Stimulated activated CD4-positive, alpha-beta T cell treated with anti-CD3 and anti-CD28 coated beads, Interleukin-1b, Interleukin-23, amount 100 ng/mL, for 4 hours (primary cell): ENCODE measurements at places on chromosomes 11 and 22.

DNA sequence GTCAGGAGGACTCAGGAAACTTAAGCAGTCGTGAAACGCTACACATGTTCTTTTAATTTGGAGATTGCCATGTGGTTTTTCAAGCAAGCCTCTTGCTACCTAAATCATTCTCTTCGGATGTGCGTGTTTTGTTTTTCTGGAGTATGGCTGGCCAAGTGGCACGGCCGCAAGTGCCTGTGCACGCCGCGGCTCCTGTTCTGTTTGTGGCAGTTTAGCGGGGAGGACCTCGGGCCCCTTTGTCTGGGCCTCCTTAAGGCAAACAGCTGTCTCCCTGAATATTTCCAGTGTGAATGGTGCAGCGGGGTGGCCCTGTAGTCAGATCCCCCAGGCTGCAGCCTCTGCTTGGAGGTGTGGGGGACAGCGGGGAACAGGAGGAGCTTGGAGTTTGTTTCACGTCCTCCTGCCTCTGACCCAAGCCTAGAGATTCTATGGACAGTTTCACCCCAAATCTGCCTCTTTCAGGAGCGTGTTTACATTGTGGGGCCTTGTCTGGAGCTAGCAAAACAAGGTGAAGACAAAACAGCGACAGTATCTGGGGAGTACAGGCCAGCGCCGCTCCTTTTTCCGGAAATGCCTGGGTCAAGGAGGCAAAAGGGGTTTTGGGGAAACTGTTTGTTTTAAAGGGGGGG, 1.3 kb downstream of the LRP5 start:
- no peak for DNase-seq

- no peak for DNase-seq
These were observed 6.5 kb upstream of the NUP160 start for GRCh38 chr11:47854667-47855066.

DNA sequence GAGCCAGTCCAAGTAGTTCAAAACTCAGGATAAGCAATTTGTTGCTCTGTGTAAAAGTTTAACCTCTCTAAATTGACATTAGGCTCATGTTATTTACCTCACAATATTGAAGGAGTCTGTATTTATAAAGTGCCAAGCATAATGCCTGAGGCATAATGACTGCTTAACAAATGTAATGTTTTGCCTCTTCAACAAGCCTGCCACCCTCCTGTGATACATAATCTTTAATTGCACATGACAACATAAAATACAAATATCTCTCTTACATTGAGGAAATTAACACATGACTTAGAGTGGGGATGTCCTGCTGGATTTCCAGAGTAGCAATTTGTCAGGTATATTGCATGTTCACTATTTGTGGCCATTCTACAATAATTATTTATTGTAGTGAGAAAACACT, 469.2 kb upstream of the ANO5 start:
- DNase-seq = no peak

DNA sequence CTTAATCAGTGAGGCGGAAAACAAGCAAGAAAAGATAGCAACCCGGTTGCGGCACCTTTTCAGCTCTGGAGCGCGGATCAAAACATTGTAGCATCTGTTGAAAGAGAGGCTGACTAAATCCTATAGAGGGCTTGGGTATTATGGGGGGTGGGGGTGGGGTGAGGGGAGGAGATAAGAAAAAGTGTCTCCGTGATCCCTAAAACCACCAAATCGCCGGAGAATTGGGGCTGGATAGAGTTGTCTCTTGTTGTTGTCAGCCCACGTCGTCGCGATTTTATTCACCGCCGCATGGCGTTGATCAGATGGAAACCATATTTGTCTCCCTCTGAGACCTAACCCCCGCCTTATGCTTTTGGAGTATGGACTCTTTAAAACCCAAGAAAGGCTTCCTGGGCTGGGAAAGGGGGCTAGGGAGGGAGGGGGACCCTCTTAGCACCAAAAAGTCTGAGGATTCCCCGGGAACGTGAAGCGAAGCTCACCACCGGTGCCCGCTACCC, 13.0 kb downstream of the PAX6 start:
- DNase-seq = no peak

- DNase-seq = no peak
These were observed 4.4 kb downstream of the C11orf86 start for GRCh38 chr11:66979336-66979980.

DNA sequence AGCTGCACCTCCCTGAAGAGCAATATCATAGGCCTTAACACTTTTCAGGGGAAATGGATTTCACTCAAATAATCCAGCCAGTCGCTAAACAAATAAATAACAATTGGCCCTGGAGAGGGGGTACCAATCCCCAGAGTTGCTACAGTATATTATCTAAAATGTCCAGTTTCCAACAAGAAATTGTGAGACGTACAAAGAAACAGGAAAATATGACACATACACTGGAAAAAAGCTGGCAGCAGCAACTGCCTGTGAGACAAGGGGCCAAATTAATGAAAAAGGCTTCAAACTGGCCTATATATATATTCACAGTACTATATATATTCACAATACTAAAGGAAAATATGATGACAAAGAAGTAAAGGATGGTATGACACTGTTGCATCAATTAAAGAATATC, 4.0 kb downstream of the NF2 start:
- DNase-seq = no peak

DNA sequence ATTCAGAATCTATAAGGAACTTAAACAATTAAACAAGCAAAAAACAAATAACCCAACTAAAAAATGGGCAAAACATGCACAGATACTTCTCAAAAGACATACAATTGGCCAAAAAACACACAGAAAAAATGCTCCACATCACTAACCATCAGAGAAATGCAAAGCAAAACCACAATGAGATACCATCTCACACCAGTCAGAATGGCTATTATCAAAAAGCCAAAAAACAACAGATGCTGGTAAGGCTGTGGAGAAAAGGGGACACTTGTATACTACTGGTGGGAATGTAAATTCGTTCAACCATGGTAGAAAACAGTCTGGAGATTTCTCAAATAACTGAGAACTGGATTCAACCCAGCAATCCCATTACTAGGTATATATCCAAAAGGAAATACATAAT, 24.8 kb downstream of the ENTHD1 start:
- no peak for DNase-seq

- no peak for DNase-seq
These were observed 95.7 kb downstream of the CWC15 start for GRCh38 chr11:94877443-94878200.

- DNase-seq = no peak
These were observed 9.5 kb downstream of the SNAP29 start for GRCh38 chr22:20868025-20868962.

DNA sequence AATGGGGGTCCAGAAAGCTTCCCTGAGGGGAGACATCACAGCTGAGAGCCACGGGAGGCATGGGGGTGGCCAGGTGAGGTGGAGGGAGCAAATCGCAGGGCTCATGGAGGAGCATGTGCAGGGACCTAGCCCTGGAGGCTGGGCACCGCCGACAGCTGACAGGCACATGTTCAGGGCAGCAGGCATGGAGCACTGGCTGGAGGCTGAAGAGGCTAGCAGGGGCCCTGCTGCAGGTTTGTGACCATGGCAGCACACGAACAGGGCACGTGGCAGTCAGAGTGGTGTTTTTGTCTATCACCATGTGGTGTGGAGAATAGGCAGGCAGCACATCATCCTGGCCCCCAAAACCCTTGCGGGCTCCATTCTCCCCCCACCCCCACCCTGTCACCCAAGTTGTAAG, 10.1 kb upstream of the CDC42EP2 start:
- no peak for DNase-seq

DNA sequence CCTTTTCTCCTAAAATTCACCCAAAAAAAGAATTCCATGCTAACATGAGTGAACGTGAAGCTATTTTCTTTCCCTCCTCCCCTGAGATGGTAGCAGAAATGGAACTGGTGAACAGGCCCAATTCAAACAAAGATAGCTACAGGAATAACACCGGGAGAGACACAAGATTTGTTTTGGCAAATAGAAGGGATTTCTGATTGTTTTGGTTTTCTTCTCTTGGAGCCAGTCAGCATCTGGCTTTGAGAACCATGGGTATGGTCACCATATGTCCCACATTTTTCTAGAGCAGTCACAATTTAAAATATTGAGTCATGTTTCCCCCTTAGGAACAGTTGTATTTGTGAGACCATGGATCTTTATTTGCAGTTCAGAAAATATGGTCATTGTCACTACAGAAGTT, 214.1 kb downstream of the FAM76B start:
- DNase-seq = no peak

DNA sequence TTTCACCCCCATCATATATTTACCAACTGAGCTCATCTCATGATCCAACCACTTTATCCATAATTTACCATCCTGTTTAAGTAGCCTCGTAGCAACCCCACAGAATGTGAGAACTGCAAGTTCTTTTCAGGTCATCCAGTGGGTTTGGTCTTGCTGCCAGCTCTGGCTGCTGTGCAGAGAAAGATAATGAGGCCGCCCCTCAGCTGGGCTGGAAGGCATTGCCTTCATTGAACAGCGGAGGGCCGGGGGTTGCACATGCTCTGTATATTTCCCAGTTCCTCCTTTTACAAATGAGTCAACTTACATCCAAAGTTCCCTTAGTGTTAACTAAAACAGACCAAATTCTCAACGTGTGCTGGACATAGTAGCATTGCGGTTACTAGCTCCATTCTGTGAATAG, 96.7 kb downstream of the SYN3 start:
- no peak for DNase-seq

DNA sequence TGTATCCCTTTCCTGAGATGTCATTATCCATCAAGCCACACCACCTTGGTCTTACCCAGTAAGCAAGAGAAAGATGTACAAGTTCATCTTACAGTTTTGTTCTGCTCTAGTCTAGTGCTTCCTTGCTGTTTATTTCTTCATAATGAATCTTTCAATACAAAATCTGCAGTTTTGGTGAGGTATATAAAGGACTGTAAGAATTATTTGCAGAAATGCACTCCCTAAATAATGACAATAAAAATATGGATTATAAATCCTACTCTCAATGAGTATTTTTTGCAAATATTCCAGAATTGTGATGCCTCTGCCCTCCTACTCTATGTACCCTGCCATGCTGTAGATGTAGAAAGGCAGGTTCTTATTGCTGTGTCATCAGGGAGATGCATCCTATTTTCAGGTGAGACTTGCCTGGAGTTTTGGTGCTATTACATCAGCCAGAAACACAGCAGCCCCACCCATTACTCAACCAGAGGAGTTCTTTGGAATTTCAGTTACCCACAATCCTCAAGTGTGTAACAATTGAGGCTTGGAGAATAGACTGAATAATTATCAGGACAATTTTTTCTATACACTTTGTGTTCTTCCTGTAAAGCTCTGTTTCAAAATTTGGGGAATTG, at the start of gene OR10S1:
Gene OR10S1 (minus strand): TSS at position 51 of the 617 bp plus-strand sequence. CDS start 117 bp downstream, outside the sequence.
- no peak for DNase-seq

DNA sequence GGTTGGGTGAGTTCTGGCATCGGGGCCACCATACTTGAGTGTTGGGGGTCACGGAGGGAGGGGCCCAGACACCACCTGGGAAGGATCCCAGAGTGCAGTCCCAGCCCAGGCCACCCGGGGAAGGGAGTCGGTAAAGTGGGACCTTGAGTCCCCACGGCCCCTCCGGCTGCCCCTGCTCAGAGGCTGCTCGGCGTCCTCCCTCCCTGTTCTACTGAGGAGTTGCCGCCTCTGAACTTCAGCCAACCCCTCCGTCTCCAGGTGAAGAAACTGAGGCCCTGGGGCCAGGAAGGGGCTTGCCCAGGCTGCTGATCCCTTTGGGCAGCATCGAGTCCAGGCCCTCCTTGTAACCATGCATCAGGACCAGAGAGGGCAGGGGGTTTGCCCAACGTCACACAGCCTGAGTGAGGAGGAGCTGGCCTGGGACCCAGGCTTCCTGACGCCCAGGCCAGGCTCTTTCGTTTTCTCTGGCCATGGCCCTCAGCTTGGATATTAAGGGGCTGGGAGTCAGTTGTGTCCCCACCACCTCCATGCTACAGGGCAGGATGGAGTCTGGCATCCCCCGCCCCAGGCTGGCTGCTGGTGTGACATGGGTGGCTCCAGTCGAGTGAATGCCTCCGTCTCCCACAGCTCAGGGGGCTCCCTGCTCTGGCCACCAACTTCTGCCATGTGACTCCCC, 1.3 kb downstream of the PARVG start:
- no peak for DNase-seq

GRCh38 chr11:66567787-66568123, 651 bp downstream of the CTSF start:
- no peak for DNase-seq

GRCh38 chr11:18270102-18270501, 4.0 kb downstream of the SAA1 start:
- DNase-seq = no peak

GRCh38 chr11:639332-639955, 2.4 kb downstream of the DRD4 start:
- DNase-seq = no peak

DNA sequence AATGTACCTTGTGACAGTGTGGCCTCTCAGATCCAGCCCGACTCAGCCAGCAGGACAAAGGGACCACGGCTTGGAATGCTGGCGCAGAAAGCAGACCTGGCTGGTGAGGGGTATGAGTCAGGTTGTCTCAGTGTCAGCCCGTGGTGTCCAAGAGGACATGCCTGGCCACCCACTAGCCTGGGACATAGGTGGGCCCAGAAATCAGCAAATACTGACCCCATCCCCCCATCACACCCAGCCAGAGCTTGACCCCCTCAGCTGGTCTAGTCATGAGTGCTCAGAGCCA, 4.5 kb downstream of the BANF1 start:
- no peak for DNase-seq

- no peak for DNase-seq
These were observed 612 bp downstream of the ASPHD2 start for GRCh38 chr22:26429458-26430286.

DNA sequence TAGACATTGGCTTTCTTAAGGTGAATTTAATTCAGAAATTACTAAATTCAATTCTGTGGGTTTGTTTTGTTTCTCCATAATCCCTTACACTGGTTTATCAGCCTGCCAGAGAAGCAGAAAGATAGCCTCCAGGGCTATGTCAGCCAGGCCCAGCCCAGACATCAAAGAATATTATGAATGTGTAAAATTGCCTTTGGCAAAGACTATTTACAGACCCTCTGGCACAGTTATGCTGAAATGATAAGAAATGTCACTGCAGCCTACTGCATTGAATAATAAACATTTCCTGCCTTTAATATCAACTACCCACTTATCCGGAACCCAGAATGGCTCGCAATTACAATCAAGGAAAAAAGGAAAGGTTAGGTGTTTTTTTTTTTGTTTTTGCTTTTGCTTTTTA, 562.5 kb upstream of the LRRC4C start:
- no peak for DNase-seq

DNA sequence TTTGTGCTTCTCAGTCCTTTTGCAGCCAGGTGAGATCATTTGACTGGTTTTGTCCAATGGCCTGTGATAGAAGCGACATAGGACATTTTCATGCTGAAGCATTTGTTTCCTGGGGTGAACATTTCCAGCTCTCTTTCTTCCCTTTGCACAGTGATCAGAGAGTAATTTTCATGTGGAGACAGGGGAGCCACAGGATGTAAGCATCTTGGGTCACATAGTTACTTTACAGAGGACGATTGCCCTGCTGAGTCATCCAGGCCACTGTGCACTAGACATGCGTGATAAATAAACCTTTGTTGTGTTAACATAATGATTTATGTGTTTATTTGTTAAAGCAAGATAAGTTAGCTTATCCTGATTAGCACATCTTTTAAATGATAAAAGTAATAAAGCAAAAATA, 263.5 kb upstream of the CCDC179 start:
- no peak for DNase-seq

GRCh38 chr11:26335903-26336302, 4.0 kb downstream of the ANO3 start:
- DNase-seq = no peak

- DNase-seq = no peak
These were observed 64.6 kb downstream of the FLRT1 start for GRCh38 chr11:64100360-64100759.

- no peak for DNase-seq
These were observed 6.9 kb downstream of the AQP11 start for GRCh38 chr11:77596626-77597025.
